T-helper 9 cell (primary cell): ENCODE measurements at places on chromosomes 4 and X.

- no peak for DNase-seq
Observed at GRCh38 chr4:3316146-3316545, 23.3 kb downstream of the RGS12 start.

- no peak for DNase-seq
Observed at GRCh38 chrX:119809185-119809666, 17.8 kb upstream of the RPL39 start.

DNA sequence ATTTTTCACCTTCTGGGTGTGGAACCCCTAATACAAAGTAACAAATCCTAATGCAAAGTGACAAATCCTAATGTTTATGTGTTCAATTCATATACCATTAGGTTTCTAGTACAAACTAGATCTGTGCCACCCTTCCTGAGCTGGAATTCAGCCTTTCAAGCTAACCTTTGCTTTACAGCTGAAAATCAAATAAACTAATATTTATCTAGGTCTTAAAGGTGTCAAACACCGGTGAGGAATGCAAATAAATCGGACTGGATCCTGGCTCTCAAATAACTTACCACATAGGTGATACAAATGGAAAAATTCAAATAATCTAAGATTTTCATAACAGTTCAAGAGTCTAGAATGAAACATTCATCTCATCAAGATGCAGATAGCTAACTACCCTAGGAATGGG is 11.6 kb downstream of the IRF2 start:
- DNase-seq, result no peak

- DNase-seq, result no peak
Observed at GRCh38 chrX:40151211-40152172, 53.7 kb upstream of the BCOR start.
